Pancreas (tissue), 10 donors: ENCODE measurements at places on chromosomes 3 and 15. TPM values are rescaled to one million over a fixed set of nuclear protein-coding genes. Genes with fewer than 3 reads are reported as not detected.

GRCh38 chr15:25178835-25179672, 224.3 kb downstream of the SNRPN start:
- H3K4me1 ChIP-seq = no peaks in the 10 kb centered on the region
- H3K27ac ChIP-seq = no peak overlapping the region
- H3K36me3 ChIP-seq = no peaks in the 10 kb centered on the region
- peak; percentile 1 for DNase-seq

H1-8 gene
- total RNA-seq = not detected

- H3K27ac ChIP-seq = no peak overlapping the region
- H3K4me3 ChIP-seq = no peak overlapping the region
- H3K36me3 ChIP-seq = no peaks in the 10 kb centered on the region
Observed at GRCh38 chr15:44798826-44799225, 62.5 kb downstream of the TRIM69 start.

DNA sequence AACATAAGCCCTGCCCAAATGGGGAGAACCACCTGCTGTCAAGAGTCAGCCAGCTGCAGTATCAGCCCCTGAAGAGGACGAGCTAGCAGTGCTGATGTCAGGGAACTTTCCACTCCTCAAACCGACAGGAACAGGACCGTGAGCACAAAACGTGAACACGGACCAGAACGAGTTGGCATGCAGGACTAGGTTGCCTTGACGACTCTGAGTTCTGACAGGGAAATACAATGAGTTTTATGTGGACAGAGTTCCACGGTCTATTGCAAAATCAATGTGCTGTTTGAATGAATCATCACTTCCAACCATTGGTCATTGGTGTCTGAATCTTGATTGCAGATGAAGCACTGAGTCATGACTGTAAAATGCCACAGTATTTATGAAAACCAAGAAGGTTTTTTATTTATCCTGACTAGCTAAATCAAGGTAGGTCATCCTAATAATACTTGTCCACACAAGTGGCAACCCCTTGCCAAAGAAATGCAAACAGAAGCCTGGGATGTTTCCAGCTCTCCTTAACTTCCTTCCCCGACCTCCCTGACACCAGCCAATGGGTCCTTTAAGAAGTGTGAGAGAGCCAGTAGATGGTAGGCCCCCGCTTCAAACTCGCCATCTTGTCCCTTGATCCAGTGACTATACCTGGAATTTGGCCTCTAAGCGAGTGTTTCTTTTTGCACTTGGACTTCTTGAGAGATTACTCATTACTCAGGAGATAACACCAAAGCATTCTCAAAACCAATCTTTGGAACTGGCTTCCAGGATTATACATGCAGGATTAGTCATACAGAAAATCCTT, 119.6 kb downstream of the ASB7 start:
- H3K27me3 ChIP-seq = no peaks in the 10 kb centered on the region
- H3K4me3 ChIP-seq = no peak overlapping the region
- H3K36me3 ChIP-seq = no peaks in the 10 kb centered on the region
- DNase-seq = no peak
